ENCODE measurements at places on chromosomes 4 and X.

DNA sequence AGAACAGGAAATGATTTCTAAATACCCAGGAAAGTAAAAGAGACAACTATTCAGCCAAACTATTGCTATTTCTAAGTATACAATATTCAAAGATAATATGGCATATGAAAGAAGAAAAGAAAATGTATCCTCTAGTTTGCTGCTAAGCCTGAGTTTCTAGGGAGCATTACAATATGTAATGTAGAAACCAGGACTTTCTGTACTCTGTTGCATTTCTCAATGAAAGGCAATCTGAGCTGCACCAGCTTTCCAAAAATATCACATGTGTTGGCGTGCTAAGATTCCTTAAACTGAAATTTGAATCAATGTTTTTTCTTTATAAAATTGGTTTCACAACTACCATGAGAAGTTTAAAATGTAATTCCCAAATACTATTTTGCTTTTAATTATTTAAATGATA lies 129.6 kb downstream of the ANK2 start:
- no peak for DNase-seq

- no peak for DNase-seq
These were observed 61.9 kb downstream of the ARHGAP10 start for GRCh38 chr4:147793569-147794313.

DNA sequence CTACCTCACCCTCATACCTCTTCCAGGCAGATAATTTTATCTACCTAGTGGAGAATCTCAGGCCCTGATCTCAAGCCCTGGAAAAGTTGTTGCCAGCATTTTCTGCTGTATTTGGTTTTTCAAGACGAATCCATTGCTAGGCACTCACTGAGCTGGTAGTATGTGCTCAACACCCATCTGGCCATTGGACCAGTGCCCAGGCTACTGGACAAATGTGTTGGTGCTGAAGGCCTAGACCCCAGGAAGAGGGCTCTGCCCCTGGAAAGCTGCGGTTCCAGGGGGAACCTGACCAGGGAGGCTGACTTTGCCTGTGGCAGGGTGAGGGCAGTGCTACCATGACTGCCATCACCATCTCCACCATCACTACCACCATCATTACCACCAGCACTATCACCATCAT lies 72.4 kb downstream of the PSAPL1 start:
- no peak for DNase-seq

GRCh38 chr4:84151574-84151973 lies 347.5 kb downstream of the NKX6-1 start:
- no peak for DNase-seq

DNA sequence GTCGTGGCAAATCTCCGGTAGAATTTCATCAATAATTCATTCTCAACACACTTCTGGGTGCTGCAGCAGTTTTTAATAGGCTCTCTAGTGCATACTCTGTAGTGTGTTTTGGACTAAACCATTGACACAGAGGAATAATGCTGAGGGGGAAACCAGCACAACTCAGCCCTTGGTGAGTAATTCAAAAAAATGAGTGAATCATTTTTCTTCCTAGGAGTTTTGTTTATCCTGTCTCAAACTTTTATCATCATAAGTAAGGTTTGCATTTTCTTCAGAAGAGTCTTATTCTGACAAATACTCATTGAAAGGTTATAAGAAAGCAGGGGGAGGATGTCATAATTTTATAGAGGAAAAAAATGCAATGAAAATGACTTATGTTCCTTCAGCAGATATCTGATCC lies 2542.7 kb downstream of the PCDH7 start:
- no peak for DNase-seq

GRCh38 chr4:185016101-185016940 lies 2.0 kb upstream of the HELT start:
- DNase-seq, result peak; percentile 64

DNA sequence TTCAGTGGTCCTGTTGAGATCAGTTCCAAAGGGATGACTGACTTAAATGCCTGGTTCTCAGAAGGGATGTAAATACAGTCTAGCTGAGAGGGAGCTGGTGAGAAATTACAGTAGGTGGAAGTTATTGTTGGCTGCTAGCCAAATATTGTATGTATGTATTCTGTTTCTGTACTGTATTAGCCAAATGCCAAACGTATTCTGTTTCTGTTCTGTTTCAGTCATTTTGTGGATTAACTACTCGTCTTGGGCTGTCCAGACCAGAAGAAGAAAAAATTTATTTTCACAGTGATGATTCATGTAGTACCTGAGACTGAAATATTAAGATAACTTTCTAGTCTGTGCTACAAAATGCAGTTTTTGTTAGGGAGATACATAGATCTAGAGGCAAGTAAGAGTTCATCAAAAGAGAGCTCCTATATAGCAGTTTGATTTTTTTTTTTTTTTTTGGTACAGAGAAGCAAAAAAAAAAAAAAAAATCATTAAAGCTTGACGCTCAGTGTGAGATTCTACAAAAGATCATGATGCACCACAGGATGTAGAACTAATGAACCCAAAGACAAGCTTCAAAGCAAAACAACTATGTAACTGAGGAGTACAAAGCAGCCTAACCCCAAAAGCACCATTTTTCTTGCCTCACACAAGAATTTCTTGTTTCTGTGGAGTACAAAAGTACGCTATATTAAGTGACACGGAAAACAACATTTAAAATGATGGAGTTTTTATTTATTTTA lies 54.8 kb downstream of the CASP6 start:
- no peak for DNase-seq

DNA sequence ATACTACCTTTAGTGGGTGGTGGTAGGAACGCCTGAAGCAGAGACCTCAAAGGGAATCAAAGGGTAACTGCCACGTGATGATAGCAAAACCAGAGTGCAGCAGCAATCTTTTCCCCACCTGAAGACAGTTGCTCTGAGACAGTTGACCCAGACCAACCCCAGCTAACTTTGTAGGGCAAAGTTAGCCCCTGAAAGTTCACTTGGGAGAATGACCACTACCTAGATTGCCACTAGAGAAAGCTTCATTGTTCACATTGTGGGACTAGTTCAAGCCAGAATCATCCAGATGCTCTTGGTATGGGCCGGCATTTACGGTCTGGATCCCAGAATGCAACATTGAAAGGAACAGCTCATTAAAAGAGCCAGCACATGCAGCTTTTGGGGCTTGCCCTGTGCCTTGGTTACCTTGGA lies 4.1 kb downstream of the SEPTIN6 start:
- DNase-seq, result no peak

DNA sequence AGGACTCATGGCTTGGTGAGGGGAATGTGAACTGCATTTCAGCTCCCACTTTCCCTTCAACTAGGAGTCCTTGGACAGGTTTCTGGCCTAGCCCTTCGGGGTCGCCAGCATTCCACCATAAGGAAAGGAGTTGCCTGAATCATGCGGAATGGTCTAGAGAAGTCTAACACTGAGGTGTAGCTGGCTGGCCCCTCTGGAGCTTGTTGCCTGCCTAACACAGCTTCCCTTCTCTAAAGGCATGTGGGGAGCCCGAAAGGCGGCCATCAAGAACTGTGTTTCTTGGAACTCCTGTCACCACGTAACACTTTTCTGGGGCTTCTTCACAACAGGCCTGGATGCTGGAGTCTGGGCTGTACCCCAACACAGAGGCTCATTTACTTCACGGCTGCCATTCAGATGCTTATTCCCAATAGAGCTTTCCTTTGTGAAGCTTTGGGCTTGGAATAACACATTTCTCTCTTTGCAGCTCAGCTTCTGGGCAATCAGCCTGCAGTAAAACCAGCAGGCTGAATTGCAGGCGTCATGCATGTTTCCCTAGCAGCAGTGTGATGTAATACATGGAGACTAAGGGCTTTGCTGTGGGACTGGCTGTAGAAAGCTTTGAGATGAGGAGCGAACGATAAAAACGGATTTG lies 5.4 kb downstream of the GABRQ start:
- no peak for DNase-seq

DNA sequence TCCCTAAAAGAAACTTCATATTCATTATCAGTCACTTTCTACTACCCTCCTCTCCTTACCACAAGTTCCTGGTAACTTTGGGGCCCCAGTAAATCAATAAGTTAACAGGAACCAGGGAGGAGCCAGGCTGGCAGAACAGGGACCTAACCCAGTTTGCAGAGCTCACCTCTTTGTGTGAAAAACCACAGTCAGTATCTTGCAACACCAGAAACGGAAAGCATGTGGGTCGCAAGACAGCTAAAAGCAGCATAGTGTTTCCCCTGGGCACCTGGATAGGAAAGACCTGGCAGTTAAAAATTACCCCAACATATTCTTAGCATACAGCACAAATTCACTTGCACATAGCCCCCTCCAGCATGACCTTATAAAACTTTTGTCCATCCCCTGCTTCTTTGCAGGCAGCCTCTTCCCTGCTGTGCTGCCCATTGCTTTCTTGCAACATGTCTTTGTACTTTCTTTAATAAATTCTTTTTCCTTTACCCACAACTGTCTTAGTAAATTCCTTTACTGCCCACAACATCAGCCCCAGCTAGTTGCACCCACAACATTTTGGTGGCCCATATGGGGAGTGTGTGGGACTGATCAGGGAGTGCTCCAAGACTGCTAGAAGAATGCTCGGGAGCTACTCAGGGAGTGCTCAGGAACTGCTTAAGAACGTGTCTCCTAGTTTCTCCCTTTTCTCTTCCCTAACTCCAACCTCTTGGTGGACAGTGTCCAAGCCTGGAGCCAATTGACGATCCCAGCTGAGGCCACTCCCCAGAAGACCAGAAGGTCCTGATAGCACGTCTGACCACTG lies 83.4 kb downstream of the MSN start:
- no peak for DNase-seq

DNA sequence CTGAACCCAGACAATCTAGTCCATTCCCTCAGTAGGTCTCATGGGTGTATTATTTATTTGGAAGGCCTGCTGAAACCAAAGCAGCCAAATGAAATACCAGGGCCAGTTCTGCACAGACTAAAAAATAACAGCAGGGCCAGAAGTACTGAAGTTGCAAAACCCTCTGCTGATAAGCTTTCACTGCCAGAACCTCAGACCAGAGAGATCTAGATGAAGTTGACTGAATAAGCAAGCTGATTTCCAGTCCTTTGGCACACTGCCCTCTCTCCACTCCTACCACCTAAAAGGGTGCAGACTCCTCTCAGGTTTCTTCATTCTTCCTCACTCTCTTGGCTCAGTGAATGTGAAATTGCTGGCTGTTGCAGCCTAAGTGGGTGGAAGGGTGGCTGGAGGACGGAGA lies 276.7 kb upstream of the KLF3 start:
- DNase-seq, result no peak

DNA sequence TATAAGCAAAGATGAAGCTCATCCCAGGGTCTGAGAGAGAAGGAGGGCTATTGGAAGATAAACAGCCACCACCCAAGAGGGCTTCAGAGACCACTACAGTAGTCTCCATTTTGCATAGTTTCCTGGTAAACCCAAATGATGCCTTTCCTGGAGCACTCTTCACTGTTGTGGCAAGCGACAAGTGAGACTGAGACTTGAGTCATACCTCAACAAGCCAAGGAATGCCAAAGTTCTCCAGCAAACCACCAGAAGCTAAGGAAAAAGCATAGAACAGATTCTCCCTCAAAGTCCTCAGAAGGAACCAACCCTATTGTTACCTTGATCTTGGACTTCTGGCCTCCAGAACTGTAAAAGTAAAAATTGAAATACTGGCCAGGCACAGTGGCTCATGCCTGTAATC lies 65.9 kb downstream of the LARP7 start:
- no peak for DNase-seq

DNA sequence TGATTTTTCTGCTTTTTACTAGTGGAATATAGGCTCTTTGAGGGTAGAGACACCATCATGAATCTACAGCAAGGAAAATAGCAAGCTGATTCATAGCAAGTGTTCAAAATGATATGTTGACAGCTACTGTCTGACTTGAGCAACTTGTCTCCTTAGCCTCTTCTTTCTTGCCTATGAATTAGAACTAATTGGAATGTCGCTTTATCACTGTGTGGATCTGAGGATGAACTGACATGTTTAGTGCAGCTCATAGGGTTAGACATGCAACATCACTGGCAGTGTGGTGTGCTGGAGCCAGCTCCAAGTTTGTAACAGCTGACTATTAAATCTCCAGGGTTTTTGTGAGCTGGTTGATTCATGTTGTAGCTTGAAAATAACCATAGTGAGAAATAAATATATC lies 1068.4 kb downstream of the PCDH18 start:
- DNase-seq, result no peak

- no peak for DNase-seq
These were observed 92.6 kb upstream of the MAPK10 start for GRCh38 chr4:86452422-86452891.

DNA sequence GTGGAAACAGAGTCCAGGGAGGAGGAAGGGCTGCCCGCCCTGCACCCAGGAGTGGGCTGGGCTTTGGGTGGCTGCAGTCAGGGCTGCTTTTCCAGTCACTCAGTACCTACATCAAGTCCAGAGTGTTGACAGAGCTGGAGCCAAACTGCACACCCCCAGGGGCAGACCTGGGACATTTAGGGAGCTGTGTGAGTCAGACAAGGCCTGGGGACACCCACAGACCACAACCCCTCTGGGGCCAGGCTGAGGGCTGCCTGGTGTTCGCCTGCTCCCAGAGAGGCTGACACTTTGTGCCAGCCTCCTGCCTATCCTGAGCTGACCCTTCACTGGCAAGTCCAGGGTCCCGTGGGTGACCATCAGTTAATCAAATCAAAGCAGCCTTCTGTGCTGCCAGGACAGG lies 240.0 kb downstream of the BCOR start:
- no peak for DNase-seq

DNA sequence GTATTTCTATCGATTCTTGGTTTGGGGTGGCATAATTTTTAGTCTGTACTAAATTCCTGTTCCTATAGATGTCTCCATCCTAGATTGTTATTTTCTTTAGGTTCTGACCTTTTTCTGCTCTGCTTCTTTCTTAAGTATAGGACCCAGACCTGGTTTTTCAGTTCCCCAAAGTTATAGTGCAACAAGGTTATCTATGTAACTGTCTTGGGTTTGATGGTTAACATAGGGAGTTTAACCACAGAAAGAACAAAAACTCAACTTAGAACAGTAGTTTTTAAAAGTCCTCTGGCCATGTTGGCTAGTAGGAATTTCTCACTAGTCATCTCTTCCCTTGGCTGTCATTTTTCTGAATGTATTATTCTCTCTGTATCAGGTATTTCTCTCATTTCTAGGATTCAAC lies 38.8 kb upstream of the MAD2L1 start:
- DNase-seq, result no peak
